ENCODE measurements at places on chromosomes 3 and 15.

- no peak for DNase-seq
Observed at GRCh38 chr3:129259612-129260477, 10.4 kb downstream of the COPG1 start.

GRCh38 chr15:93233710-93234109, 144.7 kb upstream of the RGMA start:
- DNase-seq = no peak

GRCh38 chr15:68284616-68285258, 7.2 kb downstream of the FEM1B start:
- DNase-seq = no peak

DNA sequence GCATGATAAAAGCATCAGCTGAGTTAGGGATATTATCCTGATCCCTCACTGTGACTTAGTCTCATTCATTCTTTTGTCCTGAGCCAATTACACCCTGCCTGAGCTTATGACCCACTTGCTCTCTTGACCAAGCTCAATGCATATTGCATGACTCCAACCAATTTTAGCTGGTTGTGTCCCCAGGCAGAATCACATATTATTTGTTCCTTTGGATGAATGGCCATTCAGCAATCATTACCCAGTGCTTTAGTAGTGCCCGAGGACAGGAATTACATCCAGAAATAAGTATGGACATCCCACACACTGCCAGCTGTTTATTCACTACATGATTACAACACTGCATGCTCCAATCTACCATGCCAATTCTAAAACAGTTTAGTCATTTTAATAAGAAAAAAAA, 322.5 kb downstream of the ZBBX start:
- DNase-seq = no peak

DNA sequence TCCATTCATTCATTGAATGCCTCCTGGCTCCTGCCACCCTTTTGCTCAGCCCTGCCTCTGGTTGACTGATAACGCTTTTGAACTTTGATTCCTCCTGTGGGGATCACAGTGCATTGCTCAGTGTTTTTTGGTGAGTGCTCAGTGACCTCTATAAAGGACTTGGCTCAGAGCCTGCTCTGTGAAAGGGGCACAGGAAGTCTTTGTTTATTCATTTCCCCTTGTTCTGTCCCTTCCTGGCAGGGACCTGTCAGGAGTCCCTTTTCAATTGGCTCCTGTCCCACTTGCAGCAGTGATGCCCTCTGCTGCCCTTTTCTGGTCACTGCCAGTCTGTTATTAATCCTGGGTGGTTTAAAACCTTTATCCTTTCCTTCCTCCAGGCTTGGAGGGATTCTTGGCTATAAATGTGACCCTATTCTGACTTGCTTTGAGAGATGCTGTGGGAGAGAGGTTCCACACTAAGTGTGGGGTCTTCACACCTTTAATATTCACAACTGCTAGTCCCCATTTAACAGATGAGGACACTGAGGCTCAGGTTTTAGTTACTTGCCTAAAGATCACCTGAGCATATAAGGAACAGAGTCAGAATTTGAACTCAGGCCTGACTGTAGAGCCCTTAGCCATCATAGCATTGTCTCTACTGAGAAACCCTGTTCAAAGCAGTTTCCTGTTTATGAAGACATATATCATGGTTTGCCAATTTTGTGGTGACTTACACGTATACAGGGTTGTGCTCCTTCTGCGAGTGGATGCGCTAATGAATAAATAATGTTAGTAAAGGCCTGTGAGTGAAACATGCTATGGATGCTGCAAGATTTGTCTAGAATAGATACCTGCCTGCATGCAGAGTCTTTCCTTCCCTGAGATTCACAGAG, 23.2 kb upstream of the TATDN2 start:
- DNase-seq = peak; percentile 54

DNA sequence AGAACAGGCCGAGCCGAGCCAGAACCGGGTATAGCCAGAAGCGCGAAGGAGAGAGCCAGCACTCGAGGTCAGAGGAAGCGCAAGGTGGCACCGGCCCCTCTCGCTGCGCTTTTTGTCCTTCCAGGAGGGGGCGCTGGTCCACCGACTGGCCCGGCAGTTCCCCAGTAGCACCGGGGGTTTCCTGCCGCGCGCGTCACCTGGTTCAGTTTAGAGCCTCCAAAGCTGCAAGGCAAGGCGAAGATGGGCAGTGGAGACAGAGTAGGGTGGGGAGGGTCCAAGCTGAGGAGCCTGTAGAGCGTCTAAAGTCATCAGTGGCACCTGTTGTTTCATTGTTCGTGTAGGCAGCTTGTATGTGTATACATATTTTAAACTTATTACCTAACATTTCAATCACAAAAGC, 7.6 kb upstream of the NR2E3 start:
- peak; percentile 69 for DNase-seq

- DNase-seq = peak; percentile 69
Observed at GRCh38 chr15:69976366-69976994, 121.2 kb downstream of the TLE3 start.

- DNase-seq = no peak
Observed at GRCh38 chr15:79136434-79137046, 46.0 kb upstream of the RASGRF1 start.

DNA sequence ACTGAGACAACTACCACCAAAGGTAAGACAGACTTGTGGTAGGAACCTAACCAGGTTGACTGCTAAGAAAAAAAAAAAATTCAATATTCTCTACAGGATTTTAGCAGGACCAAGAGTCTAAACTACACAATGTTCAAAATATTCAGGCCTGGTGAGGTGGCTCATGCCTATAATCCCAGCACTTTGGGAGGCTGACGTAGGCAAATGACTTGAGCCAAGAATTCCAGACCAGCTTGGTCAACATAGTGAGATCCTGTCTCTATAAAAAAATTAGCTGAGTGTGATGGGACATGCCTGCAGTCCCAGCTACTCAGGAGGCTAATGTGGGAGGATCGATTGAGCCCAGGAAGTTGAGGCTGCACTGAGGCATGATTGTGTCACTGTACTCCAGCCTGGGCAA, 341.6 kb upstream of the WNT5A start:
- no peak for DNase-seq

- DNase-seq = no peak
Observed at GRCh38 chr15:25087137-25087536, 132.3 kb downstream of the SNRPN start.

- no peak for DNase-seq
Observed at GRCh38 chr3:35500641-35501350, 138.5 kb upstream of the ARPP21 start.

DNA sequence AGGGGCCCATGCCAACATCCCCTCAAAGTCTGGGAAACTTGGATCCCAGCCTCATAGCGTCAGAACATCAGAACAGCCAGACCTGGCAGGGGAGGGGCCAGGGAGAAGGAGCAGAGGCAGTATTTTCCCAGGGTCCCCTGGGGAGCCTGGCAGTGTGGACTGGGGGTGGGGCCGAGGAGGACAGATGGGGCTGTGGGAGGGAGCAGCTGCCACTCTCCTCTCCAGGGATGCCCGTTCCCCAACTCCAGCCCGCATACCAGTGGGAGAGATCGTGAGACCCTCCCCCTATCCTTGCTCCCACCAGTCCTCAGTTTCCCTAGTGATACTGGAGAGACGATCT, 6.5 kb upstream of the DNAJB8 start:
- no peak for DNase-seq

All from endothelial cell (in vitro differentiated cells).